Mammary epithelial cell (primary cell): ENCODE measurements at places on chromosomes 12 and 14. TPM values are rescaled to one million over a fixed set of nuclear protein-coding genes. Genes with fewer than 3 reads are reported as not detected.
A peak's percentile ranks its signal among the peaks of the same experiment; 100 is the strongest.

DNA sequence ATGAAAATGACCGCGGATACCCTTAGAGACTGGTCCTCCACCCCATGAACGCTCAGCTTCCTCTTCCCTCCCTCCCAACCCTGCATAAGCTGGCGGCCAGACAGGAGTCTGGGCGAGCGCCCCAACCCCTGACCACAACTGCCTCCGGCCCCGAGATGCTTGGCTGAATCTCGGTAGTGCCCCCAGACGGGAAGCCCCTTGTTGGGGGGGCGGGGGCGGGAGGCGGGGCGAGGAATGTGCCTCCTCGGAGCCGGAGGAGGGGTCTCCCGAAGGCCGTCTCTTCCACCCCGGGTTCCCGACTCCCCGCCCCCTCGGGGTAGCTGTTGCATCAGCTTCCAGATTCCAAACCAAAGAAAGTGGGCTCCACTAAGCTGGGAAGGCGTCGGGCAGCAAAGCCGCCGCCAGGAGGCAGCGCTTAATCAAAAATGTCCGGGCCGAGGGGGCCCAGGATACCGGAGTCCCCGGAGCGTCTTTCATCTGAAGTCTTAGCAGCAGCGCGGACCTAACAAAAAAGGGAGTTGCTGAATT is 7.1 kb upstream of the MRPL52 start:
- DNase-seq: peak; percentile 63

- DNase-seq: no peak
These were observed 182.0 kb downstream of the CAND1 start for GRCh38 chr12:67451206-67451605.

DNA sequence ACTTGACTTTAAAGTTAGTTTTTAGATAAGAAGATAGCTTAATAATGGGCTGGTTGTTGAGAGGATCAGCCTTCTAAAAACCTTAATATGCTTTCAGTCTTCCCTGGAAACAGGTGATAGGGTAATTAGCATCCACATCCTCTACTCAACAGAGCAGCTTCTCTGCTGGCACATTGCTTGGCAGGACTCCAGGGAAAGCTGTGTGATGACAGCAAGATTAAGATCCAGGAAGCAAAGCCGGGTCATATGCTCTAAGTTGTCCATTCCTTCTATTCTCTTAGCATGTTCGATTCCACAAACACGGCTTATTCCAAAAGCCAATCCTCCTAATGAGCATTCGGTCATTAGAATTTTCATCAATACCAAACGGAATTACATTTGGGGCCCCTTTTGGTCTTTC is 87.0 kb downstream of the HMGA2 start:
- peak; percentile 46 for DNase-seq

DNA sequence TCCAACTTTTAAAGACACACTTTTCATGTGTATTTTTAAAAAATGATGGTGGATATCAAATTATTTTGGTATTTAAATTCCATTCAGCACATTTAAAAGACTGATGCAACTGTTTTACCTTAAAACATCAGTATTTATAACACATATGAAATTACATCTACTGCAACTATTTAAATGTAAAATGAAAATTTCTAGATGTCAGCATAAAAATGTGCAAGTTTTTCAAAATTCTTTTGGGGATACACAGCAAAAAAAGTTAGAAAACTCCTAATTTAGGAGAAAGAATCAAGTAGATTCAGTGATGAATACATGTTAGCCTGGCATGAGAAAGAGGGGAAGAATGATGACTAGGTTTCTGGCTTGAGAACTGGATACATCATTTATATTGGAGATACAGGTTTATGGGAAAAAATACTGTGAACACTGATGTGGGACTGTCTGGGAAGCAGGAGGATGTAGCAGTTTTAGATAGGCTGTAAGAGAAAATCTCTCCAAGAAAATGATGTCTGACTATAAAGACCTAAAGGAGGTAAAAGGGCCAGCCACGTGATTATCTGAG is 9.2 kb downstream of the SOS2 start:
- no peak for DNase-seq

DNA sequence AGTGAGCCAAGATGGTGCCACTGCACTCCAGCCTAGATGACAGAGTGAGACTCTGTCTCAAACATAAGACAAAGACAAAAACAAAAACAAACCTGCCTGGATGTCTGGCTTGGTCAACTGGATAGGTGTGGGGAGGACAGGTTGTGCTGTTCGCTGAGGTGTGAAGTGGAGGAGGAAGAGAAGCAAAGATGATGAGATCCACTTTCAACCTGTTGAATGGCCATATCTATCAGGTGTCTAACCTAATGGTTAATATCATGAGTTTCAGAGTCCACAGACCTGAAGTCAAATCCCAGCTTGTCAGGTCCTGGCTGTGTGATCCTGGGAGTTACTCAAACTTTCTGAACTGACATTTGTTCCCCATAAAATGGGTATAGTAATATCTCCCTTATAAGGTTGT is 9.7 kb upstream of the CCDC177 start:
- DNase-seq: no peak

GRCh38 chr14:105068818-105069217 is 3.6 kb upstream of the GPR132 start:
- no peak for DNase-seq

DNA sequence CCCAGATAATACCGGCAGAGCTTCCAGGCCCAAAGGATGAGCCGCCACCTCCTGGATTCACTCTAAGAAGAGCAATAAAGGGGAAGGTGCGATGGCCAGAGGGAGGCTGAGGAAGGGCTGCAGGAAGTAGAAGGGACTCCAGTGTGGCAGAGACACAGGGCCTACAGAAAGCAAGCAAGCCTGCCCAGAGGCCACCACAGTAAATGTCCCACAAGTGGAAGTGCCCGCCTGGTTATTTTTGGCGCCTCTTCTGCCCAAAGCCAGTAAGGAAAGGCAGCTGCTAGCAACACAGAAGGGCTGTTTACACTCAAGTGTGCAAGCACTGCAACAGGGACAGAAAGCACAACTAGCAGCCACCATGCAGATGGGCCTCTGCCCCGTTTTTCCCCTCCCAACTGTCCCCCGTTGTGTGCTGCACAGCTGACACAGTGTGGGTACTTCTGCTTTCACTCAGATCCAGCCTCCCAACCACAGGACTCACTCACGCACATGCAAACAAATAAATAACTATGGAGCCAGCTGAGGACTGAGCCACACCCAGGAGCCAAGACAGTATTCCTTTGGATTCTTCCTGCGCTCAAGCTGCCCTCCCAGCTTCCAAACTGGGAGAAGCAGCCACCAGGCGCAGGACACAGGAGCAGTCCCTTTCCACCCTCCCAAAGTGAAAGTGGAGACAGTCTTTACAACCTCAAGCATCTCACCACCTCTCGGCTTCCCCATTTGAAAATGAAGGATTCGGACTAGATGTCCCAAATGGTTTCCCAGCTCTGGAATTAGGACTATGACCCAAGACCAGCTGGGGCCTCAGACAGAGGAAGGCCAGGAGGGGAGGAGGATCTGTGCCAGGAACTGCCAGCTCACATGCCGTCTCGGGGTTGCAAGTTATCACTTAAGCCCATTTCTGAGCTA is 40.0 kb upstream of the PNMA1 start:
- no peak for DNase-seq

- no peak for DNase-seq
These were observed 578.9 kb upstream of the ATP2B1 start for GRCh38 chr12:90287585-90287984.

TOMM20L gene
- total RNA-seq: not detected

DNA sequence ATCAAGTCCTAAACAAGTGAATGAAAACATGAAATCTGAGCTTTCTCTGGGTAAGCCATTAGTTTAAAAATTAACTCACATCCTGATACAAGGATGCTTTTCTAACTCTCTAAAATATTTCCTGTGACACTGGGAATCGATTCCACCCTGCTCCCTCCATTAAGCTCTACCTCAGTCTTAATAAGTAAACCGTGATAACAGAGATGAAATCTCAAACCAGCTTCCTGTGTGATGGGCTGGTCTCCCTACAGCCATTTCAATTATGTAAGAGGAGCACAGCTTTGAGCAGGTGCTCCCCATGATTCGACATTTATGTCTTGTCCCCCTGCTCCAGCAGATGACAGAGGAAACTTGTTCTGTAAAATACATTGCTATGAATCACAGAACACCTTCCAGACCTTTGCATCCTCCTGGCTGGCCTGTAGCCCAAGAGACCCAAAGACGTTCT is 59.0 kb downstream of the GAS2L3 start:
- no peak for DNase-seq

DNA sequence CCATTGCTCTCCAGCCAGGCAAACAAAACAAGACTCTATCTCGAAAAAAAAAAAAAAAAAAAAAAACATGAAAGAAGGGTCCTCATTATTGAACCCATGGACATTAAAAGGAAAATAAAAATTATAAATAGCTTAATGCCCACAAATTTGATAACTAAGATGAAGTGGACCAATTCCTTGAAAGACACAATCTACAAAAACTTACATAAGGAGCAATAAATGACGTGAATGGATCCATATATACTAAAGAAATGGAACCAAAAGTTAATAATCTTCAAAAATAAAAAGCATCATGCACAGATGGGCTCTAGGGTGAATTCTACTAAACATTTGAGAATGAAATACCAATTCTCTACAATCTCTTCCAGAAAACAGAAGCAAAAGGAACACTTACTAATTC is 47.7 kb upstream of the AP4S1 start:
- DNase-seq: no peak

DNA sequence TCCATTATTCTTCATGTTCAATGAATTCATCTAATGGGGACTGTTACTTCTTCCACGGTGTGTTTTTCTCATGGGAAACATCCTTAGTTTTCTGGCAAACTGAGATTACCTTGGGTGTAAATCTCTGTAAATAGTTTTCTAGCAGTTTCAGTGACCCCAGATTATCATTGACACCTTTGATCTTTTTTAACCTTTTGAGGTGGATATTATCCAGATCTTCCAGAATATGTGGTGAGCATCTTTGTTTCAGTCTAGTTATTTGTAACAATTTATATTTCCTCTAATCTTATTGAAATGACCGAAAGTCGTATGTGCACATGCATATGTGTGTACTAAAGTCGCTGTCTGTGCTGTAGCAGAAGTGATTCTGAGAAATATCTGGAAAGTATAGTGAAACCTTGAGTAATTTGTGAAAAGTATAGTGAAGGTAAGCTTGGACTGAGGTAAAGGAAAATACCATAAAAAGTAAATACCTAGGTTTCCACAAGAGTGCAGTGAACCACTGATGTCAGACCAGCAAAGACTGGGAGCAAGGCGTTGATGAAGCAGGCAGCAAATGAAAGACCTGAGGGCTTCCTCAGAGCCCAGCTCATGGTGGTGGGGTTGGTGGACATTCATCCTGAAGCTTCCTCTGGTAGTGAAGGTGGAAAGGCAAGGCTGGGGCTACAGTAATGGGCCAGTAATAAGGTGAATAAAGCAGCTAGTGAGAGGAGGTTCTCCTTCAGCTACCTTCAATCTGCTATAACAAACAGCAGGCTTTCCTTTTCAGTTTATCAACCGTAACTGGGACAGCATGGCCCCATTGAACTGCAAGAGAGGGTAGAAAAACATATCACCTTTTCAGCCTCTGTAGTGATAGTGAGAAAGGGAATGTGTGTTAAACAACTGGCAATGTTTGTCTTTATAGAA is 480.2 kb upstream of the FBXO33 start:
- DNase-seq: no peak

PTGER2 gene
- 2.8 TPM for total RNA-seq

DNA sequence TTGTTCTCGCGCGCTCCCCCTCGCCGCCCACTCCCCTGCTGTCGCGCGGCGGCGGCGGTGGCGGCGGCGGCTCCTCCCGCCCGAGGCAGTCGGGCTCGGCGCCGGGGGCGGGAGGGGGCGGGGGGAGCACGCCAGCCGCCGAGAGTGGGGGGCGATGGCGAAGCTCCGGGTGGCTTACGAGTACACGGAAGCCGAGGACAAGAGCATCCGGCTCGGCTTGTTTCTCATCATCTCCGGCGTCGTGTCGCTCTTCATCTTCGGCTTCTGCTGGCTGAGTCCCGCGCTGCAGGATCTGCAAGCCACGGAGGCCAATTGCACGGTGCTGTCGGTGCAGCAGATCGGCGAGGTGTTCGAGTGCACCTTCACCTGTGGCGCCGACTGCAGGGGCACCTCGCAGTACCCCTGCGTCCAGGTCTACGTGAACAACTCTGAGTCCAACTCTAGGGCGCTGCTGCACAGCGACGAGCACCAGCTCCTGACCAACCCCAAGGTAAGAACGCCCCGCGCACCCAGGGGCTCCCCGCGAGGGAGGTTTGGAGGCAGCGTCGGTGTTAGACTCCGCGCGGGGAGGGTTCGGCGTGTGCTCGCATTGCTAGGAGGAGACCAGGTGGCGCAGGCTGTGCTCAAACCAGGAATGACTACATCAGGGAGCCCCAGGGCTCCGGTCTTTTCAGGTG is 629 bp downstream of the KCNMB4 start:
- peak; percentile 61 for DNase-seq

GRCh38 chr12:68261896-68262295 is 8.5 kb upstream of the IL22 start:
- DNase-seq: no peak

GRCh38 chr12:57169969-57170368 is 22.6 kb upstream of the LRP1-AS start:
- no peak for DNase-seq

GRCh38 chr12:74152370-74152769 is 385.3 kb upstream of the ATXN7L3B start:
- DNase-seq: no peak

PPM1H gene
- total RNA-seq: 0.28 and 0.78 TPM in 2 replicates

DNA sequence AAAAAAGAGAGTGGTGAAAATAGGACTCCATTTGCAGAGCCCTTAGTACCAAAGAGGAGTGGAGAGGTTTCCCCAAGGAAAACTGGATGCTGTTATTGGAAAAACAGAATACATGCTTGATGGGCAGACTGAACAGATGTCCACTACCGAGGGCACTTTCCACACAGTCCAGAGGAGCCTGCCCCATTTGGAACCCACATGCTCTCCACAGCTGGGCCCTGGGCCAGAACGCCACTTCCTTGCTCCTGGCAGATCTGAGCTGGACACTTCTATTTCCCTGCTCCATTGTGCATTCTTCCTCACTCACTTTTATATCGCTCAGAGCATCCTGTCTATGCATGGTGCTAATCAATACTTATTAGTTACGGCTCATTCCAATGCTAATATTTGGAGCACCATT is 249.9 kb downstream of the SLC15A4 start:
- no peak for DNase-seq

GRCh38 chr12:76299536-76300296 is 48.5 kb downstream of the BBS10 start:
- no peak for DNase-seq

DNA sequence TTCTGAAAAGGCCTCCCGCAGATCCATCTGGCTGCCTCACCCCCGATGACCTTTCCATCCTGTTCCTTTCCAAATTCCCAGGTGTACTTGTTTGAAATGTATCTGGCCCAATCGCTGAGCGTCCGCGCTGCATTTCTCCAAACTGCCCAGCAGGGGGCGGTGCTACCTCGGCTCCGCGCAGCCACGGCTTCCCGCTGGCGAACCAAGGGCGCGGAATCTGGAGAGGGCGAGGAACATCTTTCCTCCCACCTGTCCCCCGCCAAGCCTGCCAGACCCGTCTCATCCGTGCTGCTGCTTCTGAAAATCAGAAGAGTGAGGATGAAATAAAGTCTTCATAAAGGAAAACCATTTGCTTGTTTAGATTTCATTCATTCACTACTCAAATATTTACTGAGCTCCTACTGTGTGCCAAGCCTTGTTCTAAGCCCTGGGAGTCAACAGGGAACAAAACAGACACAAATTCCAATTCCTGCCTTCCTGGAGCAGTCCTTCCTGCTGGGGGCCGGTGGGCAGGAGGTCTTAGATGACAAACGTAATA is 16.8 kb upstream of the MYL2 start:
- peak; percentile 33 for DNase-seq

CLEC9A gene
- total RNA-seq: not detected
